Activated CD4-positive, alpha-beta memory T cell treated with anti-CD3 and anti-CD28 coated beads for 36 hours (primary cell): ENCODE measurements at places on chromosomes 1 and 21. TPM values are rescaled to one million over a fixed set of nuclear protein-coding genes. Genes with fewer than 3 reads are reported as not detected.

LY9 gene
- 4.9 TPM for total RNA-seq

EPHA8 gene
- total RNA-seq, result not detected

PSRC1 gene
- total RNA-seq, result 16.3 TPM

DNALI1 gene
- total RNA-seq, result 0.29 TPM

NES gene
- total RNA-seq, result 0.07 TPM

SELL gene
- total RNA-seq, result 103 TPM

ANKRD35 gene
- total RNA-seq, result 0.24 TPM

RAB7B gene
- total RNA-seq, result not detected

SMPDL3B gene
- 0.36 TPM for total RNA-seq

SPRR4 gene
- total RNA-seq, result not detected

GJB3 gene
- total RNA-seq, result not detected

SMG7 gene
- total RNA-seq, result 45.5 TPM

OR10T2 gene
- total RNA-seq, result not detected

TSPAN1 gene
- total RNA-seq, result 0.53 TPM

FH gene
- total RNA-seq, result 89.1 TPM

KISS1 gene
- total RNA-seq, result not detected

TMEM125 gene
- total RNA-seq, result not detected

IL10 gene
- total RNA-seq, result 18.5 TPM

PKLR gene
- total RNA-seq, result not detected

ROR1 gene
- total RNA-seq, result 0.10 TPM

OLIG2 gene
- not detected for total RNA-seq

ATP1A2 gene
- total RNA-seq, result not detected

PTPRU gene
- 0.85 TPM for total RNA-seq

TMPRSS2 gene
- not detected for total RNA-seq

TSTD1 gene
- total RNA-seq, result 77.7 TPM

HES2 gene
- 0.07 TPM for total RNA-seq

ARHGEF16 gene
- total RNA-seq, result 0.24 TPM

OR14K1 gene
- total RNA-seq, result not detected

DMBX1 gene
- total RNA-seq, result 0.12 TPM

CGN gene
- total RNA-seq, result 1.4 TPM

CD52 gene
- 291 TPM for total RNA-seq

CYP4A11 gene
- total RNA-seq, result not detected

NLRP3 gene
- total RNA-seq, result 0.97 TPM

CD1E gene
- not detected for total RNA-seq

FMO2 gene
- not detected for total RNA-seq

TESK2 gene
- total RNA-seq, result 4.6 TPM
